ENCODE measurements at places on chromosomes 11 and 22. TPM values are rescaled to one million over a fixed set of nuclear protein-coding genes. Genes with fewer than 3 reads are reported as not detected.

DNA sequence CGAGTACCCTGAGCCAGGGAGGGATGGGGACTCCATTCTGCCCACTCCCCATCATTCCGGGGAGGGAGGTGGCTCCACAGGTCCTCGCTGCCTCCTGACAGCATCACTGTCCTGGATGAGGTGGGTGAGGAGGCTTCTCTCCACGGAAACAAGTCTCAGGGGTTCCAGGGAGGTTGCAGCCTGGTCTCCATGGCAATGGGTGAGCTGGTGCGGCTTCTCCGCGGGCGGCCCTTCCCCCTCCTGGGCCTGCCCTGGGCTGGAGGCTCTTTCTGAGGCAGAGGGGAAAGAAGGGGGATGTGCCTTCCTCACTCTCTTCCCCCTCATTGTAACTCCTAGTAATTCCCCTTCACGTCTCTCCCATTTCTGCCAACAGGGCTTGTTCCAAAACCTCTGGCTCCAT lies 37.1 kb upstream of the PARVG start:
- DNase-seq, result no peak

The MMP11 gene
- total RNA-seq, result 17.9 TPM

The RBMXL2 gene
- total RNA-seq, result not detected

The SOX6 gene
- 0.29 TPM for total RNA-seq

- DNase-seq, result peak; percentile 60
Observed at GRCh38 chr11:27183672-27184457, 143.2 kb downstream of the BBOX1 start.

DNA sequence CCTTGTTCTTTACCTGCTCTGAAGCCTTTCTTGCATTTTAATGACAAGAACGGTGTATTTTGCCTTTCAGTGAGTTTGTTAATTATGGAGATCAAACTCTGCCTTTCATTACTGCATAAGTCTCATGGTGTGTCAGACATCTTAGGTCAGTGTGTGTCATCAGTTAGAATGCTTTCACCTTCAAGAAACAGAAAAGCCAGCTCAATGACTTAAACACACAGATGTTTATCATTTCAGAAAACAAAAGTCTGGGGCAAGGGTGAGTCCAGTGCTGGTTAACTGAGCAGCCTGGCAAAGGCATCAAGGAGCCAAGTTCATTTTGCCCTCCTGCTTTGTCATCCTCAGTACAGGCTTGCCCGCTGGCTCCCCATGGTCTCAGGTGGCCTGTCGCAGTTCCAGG lies 54.5 kb downstream of the PACS1 start:
- DNase-seq, result no peak

- DNase-seq, result no peak
Observed at GRCh38 chr22:46542011-46542985, 4.9 kb upstream of the CELSR1 start.

The OR51B2 gene
- not detected for total RNA-seq

The SMC1B gene
- not detected for total RNA-seq

The C11orf91 gene
- total RNA-seq, result 2.0 TPM

- no peak for DNase-seq
Observed at GRCh38 chr11:12516387-12517105, 139.2 kb downstream of the PARVA start.

- DNase-seq, result no peak
Observed at GRCh38 chr22:38782402-38783094, 11.4 kb downstream of the DNAL4 start.

The OR2AT4 gene
- not detected for total RNA-seq

DNA sequence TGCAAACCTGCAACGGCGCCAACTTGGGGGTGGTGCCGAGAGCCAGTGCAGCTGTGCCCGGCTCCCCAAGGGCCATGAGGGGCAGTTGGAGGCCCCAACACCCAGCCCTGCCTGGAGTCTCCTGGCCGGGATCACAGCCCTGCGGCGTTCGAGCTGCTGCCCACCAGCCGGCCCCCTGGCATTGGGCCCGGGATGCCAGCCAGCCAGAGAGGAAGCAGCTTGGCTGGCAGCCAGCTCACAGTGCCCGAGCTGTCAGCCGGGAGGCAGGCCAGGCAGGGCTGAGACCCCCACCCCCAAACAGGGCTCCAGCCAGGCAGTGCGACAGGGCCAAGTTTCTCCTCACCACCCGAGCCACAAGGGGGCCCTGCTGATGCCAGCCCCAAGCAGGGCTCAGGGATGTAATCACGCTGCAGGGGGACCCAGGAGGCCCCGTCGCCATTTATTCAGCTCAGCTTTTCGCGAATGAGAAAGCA lies 26.0 kb upstream of the TCF20 start:
- no peak for DNase-seq

DNA sequence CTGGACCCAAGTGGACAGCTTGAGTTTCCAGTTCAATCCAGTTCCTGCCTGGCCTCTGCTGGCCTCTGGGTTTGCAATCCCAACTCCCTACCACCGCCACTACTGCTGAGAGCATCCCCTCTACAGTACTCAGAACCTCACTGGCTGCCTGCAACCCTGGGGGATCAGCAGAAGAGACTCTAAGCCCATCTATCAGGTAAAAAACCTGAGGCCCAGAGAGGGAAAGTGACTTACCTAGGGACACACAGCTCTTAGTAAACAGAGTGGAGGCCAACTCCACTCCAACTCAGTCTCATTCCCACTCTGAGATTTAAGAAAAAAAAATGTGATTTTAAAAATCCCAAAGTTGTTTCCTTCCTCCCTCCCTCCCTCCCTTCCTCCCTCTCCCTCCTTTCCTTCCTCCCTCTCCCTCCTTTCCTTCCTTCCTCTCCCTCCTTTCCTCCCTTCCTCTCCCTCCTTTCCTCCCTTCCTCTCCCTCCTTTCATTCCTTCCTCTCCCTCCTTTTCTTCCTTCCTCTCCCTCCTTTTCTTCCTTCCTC lies 34.5 kb downstream of the APOL3 start:
- DNase-seq, result no peak

GRCh38 chr22:48357196-48357595 lies 1470.5 kb downstream of the BRD1 start:
- no peak for DNase-seq

- no peak for DNase-seq
Observed at GRCh38 chr22:26442086-26442756, 13.2 kb downstream of the ASPHD2 start.

The P2RY2 gene
- 1.4 TPM for total RNA-seq

The OR6A2 gene
- total RNA-seq, result 0.19 TPM

- no peak for DNase-seq
Observed at GRCh38 chr11:95705485-95706124, 84.0 kb downstream of the FAM76B start.
